Effector CD8-positive, alpha-beta T cell (primary cell): ENCODE measurements at places on chromosomes 4 and X.

DNA sequence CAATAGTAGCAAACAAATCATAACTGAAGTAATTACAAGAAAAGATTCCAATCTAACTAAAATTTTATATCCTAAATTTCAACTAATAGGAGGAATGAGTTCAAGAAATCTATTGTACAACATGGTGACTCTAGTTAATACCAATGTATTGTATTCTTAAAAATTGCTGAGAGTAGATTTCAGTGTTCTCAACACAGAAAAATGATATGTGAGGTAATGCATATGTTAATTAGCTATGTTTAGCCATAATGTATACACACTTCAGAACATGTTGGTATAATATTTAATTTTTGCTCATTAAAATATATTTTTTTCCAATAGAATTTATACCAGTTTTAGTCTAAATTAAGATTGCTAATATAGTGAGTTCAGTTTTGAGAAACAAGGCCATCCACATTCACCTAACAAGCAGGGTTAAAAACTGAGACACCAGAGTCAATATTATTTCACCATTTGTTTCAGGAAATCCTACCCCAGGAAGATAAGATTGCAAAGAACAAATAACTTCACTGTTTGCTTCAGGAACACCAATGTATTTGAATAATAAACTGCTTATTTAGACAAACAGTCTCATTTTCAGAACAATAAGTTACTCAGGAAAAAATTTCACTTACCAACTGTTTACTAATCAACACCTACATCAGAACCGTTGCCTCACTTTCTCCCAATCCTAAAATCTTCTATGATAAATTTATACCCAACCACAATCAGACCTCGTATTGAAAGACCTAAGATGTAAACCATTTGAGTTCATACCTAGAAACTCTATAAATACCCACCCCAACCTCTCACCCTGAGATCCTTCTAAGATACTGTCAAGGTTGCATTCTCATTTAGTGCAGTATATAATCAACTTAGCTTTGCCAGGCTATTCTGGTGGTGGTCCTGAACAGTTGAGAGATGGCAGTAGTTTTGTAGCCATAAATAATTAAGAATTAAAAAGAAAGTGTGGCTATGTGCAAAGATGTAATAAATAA lies 132.8 kb downstream of the MAB21L2 start:
- DNase-seq: no peak

- no peak for DNase-seq
Measured at GRCh38 chr4:79057772-79058171, 118.5 kb upstream of the PAQR3 start.

DNA sequence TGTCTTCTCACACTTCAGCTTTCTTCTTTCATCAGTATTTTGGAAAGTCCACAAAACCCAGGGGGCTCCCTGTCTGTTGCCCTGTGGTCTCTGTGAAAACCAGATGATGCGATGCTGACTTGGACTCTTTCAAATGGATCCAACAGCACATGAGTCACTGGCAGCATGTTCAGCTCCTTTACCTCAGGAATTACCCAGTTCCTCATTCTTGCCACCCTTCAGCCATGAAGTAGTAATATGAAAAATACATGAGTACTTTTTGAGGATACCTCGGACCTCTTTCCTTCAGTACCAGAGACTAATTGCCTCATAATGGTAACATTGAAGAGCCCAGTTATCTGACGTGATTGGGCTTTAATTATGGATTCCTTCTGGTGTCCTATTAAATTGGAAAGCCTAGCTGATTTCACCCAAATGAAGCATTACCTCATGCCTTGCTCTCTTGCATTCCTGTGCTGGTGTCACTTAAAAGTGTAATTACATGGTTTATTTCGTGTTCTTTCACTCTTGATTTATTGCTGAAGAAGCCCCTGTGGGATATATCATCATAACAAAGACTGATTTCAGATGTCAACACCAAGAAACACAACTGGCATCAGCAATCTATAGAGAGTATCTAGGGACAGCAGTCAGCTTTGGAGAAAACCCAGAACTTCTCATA lies 63.4 kb downstream of the NFKB1 start:
- DNase-seq: no peak

- no peak for DNase-seq
Measured at GRCh38 chr4:140790171-140790570, 34.0 kb upstream of the TBC1D9 start.

DNA sequence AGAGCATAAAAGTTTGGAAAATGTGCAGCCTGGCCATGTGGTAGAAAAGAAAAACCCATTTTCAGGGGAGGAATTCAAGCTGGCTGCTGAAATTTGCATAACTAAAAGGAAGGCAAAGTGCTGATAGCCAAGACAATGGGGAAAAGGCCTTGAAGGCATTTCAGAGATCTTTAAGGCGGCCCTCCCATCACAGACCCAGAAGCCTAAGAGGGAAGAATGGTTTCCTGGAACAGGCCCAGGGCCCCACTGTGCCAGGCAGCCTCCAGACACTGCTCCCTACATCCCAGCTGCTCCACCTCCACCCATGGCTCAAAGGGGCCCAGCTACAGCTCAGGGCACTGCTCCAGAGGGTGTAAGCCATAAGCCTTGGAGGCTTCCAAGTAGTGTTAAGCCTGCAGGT lies 158.0 kb upstream of the PRDX4 start:
- DNase-seq: no peak

DNA sequence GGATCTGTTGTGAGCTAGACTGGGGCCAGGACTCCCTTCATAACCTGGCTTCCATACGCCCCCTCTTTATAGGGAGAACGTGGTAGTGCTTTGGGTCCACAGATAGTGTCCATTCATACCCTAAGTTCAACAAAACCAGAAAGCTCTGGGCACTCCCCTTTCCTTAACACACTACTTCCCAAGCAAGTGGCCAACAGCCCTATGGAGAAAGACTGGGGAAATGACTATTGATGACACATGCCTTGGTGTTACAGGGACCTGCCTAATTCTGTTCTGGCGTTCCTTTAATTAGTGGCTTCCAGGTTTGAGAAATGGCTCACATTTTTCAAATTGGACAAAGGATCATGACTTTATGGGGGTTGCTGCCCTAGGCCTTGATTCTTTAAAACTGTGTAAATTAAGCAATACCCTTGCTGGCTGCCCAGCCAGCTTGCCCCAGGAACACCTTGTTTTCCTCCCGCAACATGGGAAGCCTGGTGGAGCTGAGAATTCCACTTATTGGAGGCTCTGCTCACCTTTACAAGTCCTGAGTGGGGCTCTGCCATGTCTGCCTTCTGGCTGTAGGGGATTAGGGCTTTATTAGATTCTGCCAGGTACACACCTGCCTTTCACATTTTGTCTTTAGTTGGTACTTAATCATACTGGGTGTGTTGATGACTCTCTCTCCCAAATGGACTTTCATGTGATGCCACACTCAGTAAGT lies 61.1 kb downstream of the RGS12 start:
- DNase-seq: no peak

- DNase-seq: no peak
Measured at GRCh38 chrX:110741213-110741796, 54.3 kb downstream of the CHRDL1 start.

- no peak for DNase-seq
Measured at GRCh38 chr4:88352062-88352740, 26.5 kb upstream of the HERC6 start.

DNA sequence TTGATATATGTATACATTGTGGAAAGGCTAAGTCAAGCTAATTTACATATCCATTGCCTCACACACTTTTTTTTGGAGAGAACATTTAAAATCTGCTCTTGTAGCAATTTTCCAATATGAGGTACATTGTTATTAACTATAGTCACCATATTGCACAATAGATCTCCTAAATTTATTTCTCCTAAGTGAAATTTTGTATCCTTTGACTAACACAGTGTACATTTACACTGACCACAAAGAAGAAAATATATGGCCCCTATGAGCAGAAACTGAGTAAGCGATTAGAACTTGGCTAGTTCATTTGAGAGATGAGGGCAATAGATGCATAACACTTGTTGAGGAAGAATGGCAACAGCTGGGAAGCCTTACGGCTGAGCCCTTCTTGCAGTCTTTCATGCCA lies 20.3 kb upstream of the GUCY1B1 start:
- no peak for DNase-seq

DNA sequence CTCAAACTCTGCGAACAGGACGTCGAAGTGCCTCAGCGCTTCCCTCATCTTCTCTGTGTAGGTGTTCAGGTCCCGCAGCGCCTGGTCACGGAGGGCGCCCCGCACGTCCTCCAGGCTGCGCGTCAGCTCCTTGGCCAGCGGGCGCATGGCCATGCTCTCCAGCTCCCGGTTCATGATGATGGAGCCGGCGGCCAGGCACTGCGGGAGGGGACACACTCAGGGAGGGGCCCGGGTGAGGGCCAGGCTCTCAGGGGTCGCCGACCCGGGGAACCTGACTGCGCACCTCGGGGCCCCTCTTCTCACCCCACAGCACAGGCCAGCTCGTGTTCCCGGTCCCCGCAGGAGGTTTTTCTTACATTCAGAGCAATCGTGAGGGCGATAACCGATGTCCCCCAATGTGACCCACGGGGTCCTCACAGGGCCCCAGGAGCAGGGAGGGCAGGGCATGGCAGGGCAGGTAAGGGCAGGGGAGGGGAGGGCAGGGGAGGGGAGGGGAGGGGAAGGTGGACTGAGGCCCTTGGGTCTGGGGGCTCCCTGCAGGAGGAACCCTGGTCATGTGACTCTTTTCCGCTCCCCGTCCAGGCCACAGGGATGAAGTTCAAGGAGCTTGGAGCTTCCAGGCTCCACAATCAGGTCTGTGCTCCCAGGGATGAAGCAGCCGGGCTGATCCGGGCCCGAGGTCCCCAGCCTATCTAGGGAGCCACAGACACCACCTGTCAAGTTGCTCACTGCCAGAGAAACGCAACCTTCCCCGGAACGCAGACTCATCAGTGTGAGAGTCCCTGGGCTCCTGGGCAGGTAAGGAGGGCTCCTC lies 77.8 kb upstream of the MXD4 start:
- DNase-seq: no peak

GRCh38 chrX:24298191-24298590 lies 15.7 kb downstream of the SUPT20HL2 start:
- DNase-seq: no peak

- no peak for DNase-seq
Measured at GRCh38 chrX:154367474-154368308, 6.7 kb downstream of the FLNA start.

GRCh38 chr4:102693861-102694260 lies 66.9 kb downstream of the MANBA start:
- no peak for DNase-seq

DNA sequence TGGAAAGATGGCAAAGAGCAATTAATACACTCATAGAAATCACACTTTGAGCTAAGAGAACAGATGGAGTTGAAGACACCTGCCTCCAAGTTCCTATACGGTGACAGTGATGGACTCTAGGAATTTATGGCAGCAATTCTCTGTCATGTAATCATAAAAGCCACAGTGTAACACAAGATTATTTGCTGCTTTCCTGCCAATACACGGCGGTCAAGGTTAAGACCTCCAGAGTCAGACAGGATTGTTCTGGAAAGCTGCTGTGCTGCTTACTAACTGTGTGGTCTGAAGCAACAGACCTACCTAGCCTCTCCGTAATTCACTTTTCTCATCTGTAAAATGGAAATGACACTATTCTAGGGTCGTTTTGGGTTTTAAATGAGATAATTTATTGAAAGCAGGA lies 14.6 kb upstream of the KIT start:
- DNase-seq: no peak

- DNase-seq: no peak
Measured at GRCh38 chrX:126658447-126658846, 105.8 kb upstream of the DCAF12L1 start.

DNA sequence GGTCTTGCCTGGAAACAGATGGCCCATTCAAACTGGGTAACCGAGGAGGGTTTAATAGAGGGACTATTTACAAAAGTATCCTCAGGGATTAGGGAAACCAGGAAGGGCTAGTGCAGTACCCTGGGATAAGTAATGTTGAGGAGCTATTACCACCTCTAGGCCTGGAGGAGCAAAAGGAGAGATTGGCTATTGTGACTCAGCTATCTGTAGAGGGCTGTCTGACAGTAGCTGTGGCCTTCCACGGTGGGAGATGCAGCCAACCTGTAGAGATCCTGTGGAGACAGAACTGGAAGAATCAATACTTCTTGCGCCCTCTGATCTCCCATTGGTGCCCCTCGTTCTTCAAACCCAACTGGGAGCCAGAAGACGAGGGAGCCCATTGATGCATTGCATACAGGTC lies 34.1 kb upstream of the RPS6KA3 start:
- DNase-seq: no peak

GRCh38 chr4:963276-964225 lies 9.8 kb downstream of the DGKQ start:
- no peak for DNase-seq

GRCh38 chr4:169810325-169811323 lies 52.9 kb upstream of the HPF1 start:
- DNase-seq: no peak

GRCh38 chr4:52266537-52267137 lies 215.5 kb downstream of the SPATA18 start:
- no peak for DNase-seq

- DNase-seq: no peak
Measured at GRCh38 chrX:88425739-88426138, 321.3 kb upstream of the CPXCR1 start.

- DNase-seq: no peak
Measured at GRCh38 chr4:101555341-101555880, 208.1 kb upstream of the PPP3CA start.

DNA sequence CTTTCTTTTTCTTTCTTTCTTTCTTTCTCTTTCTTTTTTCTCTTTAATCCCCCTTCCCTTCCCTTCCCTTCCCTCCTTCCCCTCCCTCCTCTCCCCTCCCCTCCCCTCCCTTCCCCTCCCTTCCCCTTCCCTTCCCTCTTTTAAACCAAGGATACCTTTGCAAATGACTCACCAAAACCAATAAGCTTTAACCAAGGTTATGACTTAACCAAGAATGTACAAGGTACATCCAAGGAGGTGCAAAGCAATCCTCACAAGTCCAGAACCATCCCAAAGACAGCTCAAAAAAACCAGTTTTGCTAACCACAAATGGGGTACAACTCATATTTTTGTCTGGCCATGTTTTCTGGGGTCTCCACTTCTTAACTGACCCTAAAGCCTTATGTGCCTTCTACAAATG lies 174.7 kb upstream of the PPP1R2C start:
- DNase-seq: no peak
